ENCODE measurements at places on chromosomes 13 and 19.

DNA sequence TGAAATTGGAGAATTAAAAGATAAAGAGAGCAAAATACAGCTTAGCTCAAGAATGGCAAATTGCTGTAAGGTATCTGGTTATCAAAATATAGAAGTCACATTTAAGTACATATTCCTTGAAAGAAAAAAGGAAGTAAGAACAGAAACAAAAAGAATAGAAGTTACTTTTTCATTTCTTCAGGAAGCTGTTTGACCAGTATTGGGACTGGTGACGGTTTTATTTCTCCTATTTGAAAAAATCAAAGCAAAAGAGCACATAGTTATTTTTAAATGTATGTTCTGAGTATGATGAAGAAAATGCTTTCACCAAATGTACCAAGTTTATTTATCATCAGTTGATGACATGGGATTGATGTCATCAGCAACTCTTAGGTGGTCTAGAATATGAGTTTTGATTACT, 83.1 kb upstream of the OXGR1 start:
- no peak for DNase-seq

GRCh38 chr13:27960362-27961226, 8.5 kb downstream of the CDX2 start:
- DNase-seq, result no peak

DNA sequence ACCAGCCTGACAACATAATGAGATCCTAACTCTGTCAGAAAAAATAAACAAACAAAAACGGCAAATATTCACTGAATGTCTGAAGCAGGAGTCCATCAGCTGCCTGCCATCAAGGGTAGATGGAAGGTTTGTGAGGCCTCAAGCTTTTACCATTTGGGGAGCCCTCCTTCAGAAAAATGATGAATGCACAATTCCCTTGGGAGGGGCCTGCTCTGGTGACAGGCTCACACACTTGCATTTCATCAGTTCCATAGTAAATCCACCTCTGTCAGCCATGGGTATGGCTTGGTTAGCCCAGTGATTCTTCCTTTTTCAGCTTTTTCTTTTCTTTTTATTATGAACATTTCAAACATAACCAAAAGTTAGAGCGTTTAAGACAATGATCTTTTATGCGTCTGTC, 26.3 kb upstream of the KATNAL1 start:
- DNase-seq, result no peak

- no peak for DNase-seq
Measured at GRCh38 chr13:113651511-113652403, 6.2 kb downstream of the ATP4B start.

GRCh38 chr19:12574036-12574435, 22.8 kb upstream of the ZNF564 start:
- no peak for DNase-seq

GRCh38 chr13:41289463-41289881, 21.6 kb upstream of the NAA16 start:
- no peak for DNase-seq

GRCh38 chr19:4597278-4597974, 37.9 kb upstream of the SEMA6B start:
- no peak for DNase-seq

DNA sequence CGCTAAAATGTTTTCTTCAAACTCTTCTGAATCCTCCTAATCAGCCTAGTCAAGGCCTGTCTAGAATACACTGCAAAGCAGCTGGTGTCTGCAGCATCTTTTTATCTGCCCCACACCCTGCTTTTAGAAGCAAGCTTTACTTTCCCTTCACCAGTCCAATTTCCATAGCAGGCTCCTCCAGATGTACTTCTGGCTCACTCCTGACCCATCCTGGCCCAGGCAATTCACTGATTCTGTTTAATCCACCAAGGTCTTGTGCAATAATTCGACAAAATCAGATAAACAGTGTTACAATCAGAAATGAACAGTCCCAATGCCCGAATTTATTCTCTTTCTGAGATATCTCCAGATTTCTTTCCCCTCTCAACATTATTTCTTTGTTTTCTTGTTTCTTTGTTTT, 415.2 kb upstream of the SGCG start:
- no peak for DNase-seq

DNA sequence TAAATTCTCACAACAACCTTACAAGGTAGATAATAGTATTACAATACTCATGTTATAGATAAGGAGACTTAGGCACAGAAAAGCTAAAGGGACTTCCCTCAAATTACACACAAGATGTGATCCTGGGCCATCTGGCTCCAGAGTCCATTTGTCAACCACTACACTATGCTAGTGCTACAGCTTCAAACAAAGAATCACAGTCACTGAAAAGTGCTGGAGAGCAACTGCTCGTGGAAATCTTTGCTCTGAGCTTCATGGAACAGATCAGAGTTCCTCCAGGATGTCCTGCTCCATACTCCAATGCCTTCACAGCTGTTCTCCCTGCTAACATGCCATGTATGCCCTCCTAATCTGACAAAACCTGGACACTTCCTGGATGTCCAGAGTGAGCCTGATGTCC, 271.2 kb downstream of the ENOX1 start:
- DNase-seq, result peak; percentile 9

DNA sequence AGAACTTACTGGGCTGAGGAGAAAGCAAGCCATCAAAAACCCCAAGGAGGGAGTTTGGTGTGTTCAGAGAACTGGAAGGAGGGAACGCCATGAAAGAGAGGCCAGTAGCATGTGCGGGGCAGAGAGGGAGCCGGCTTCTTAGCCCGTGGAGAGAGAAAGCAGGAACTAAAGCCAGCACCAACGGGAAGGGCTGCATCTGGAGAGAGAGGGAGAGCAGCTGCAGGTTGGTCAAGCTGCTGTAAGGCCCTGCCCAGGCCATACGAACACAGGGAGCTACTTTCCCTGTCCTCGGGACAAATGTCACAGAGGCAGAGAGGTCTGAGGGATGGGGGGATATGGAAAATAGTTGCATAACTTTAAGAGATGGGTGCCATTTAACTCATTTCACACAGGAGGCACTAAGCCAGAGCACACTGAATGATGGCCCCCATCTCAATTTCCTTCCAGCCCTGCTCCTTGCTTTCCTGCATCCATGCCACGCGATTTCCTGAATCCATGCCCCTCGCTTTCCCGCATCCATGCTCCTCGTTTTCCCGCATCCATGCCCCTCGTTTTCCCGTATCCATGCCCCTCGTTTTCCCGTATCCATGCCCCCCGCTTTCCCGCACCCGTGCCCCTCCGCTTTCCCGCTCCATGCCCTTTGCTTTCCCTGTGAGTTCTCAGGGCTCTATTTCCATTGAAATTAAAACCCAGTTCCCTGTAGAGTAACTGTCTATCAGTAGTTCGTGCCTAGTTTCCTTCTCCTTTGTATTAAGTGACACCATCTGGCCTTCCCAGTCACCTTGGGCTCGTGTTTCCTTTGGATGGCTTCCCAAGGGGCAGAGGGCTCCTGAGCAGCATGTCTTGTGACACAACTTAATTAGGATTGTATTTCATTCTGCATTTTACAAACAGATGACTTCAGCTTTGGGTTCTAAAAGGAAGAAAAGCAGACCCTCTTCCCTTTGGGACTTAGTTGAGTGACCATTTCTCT, 31.5 kb upstream of the TPT1 start:
- DNase-seq, result no peak

DNA sequence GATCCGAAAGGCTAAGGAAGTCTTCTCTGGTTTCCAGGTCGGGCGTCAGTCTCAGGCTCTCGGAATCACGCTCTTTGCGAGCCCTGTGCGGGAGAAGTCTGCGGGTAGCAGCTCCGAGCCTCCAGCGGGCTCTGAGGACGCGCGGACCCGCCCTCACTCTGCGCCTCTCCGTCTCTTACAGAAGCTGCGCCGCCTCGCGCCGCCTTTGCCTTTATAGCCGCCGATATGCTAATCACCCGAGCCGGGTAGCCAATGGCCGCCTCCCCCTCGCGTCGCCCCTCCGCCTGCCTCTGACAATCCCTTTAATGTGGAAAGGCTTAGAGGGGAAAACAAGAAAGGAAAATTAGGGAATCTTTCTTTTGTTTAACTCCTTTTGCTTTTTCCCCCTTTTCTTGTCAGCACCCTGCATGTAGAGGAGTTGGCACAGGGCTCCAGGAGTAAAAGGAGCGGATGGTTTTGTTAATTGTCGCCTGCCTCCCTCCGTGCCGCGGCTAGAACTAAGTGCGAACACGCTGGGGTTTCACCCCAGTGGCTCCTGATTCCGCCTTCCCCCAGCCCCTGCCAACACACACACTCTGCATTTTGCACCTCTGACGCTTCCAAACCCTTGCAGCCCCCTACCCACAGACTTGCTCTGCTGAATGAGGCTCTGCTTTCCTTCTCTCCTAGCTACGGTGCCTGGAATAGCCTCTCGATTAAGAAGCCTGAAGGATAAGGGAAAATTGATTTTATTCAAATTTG, at the start of gene PCDH8:
Gene PCDH8 (minus strand): TSS at position 186 of the 741 bp plus-strand sequence. CDS start 204 bp downstream, outside the sequence.
- peak; percentile 90 for DNase-seq

- no peak for DNase-seq
Measured at GRCh38 chr13:48555441-48555840, 22.6 kb upstream of the RCBTB2 start.

- no peak for DNase-seq
Measured at GRCh38 chr19:49805822-49806619, 7.1 kb downstream of the FUZ start.

GRCh38 chr19:16585094-16585801, 13.0 kb upstream of the SLC35E1 start:
- DNase-seq, result no peak

DNA sequence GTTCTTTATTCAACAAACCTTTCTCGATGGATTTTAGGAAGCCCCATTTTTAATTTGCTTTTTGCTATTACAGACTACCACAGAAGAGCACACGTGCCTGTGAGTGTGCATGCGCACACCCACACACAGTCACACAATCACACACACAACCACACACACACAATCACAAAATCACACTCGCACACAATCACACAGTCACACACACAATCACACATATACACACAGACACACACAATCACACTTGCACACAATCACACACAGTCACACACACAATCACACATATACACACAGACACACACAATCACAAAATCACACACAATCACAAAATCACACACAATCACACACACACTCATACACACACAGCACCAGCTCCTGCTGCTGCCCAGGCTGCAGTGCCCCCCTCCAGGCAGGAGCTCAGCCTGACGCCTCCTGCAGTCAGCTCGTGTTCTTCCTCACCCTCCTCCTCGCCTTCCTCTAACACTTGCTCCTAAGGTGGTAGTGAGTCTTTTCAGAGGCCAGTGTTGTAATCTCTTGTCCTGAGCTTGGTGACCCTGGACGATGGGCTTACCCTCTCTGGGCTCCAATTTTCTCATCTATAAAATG, 125.0 kb upstream of the SOX1 start:
- DNase-seq, result no peak

DNA sequence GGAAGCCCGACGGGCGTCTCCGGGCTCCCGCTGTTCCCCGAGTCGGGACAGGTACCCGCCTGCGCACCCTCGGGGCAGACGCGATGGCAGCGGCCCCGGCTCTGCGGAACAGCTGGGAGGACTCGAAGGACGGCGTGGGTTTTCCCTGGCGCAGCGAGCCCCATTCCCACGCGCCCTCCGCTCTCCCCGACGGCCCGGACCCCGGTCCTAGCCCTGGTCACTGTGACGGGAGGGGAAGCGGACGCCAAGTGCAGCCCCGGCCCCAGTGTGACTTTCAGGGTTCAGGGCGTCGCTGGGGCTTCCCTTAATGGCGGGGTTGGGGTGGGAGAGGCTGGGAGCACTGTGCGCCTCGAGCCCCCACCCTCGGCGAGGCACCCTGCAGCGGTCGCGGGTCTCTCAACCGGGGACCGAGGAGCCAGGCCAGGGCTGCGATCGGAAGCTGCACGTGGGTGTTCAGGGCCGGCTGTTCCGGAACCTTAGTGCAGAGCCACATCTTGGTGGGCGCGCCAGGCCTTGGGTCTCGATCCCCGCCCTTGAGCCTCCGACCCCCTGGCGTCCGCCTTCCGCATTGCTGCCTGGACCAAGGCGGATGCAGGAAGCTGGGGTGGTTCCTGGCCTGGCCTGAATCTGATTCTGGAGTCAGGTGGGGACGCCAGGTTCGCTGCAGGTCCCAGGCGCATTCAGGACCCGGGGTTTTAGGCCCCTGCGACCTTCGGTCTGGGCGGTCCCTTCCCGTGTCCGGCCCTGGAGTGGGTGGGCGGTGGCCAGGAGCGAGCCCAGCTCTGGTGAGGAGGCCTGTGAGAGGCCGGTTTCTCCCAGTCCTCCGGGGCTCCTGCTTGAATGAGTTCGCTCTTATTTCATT, 3.5 kb downstream of the LGALS7B start:
- DNase-seq, result no peak

DNA sequence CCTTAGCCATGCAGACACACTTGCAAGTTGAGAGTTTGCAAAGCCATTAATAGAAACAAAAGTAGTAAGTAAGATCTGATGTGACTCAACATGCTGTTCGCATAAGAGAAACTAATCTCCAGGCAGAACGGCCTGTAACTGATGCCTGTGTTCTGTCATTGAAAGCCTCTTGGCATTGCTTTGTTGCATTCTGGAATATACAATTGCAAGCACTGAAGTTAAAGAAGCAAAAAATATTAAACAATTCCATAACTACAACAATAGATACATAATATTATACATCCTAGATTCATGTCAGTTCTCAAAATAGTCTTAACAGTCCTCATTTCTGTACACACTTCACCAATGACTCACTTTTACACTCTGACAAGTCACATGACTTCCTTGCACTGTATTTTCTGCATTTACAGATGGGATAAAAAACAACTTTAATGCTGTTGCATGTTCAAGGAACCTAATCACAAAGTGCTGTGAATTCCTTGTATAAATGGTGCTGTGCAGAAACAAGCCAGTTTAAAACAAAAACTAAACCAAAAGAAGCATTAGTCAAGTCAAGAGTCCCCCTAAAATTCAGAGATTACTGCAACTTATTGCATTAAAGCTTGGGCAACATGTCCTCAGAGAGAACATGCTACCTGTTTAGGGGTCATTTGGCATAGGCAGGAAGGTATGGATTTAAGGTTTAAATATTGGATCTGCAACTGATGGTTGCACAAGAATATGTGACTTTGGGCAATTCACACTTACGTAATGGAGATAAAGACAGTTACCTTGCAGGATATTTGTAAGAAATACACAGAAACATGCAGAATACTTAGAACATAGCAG, 79.5 kb upstream of the SERP2 start:
- peak; percentile 32 for DNase-seq

DNA sequence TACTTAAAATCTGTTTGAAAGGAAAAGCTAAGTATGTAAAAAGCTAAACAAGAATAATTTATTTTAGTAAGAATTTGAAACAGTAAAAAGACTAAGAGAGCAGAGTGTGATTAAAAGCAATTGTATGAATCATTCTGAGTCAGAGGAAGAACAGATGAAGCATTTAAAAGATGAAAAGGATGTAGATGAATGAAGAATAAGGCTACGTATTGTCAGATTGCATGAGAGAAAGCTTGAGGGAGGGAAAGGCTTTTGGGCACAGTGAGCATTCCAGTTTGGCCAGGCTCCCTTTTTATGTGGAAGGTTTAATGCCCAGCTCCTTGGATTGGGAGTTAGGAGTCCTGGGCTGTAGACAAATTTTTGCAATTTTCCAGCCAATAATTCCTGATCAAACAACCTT, 117.7 kb downstream of the FREM2 start:
- peak; percentile 18 for DNase-seq

GRCh38 chr19:47093254-47093653, 20.3 kb downstream of the ZC3H4 start:
- no peak for DNase-seq

GRCh38 chr13:33996636-33997035, 178.7 kb downstream of the RFC3 start:
- no peak for DNase-seq

Measured in Ammon's horn (tissue), 1 donor.